AG10803 (cell line): ENCODE measurements at places on chromosomes 7 and 10.
A peak's percentile ranks its signal among the peaks of the same experiment; 100 is the strongest.

GRCh38 chr7:29915481-29916215 lies 74.0 kb downstream of the SCRN1 start:
- peak; percentile 21 for DNase-seq

GRCh38 chr7:22351878-22352277 lies 5.1 kb downstream of the RAPGEF5 start:
- peak; percentile 31 for DNase-seq

- DNase-seq = peak; percentile 39
Observed at GRCh38 chr10:116210588-116211346, 62.2 kb downstream of the GFRA1 start.

DNA sequence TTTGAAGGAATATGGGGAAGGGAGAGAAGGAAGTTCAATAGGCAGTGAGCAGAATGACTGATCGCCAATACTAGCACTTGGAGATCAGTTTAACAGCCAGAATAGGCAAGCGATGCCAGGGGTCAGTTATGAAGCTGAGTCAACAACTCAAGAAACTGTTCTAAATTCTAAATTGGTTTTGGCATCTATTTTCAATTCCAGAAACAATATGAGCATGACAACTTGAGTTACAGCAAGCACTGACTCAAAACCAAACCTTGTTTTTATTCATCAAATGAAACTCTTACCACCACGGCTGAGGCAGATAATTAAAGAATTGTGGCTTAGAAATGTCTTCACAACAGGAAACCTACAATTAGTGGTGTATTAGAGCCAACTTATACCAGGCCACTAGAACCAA lies 180.5 kb upstream of the ASAH2 start:
- DNase-seq = peak; percentile 87

GRCh38 chr7:37684927-37685326 lies 1.4 kb downstream of the GPR141 start:
- DNase-seq = no peak

DNA sequence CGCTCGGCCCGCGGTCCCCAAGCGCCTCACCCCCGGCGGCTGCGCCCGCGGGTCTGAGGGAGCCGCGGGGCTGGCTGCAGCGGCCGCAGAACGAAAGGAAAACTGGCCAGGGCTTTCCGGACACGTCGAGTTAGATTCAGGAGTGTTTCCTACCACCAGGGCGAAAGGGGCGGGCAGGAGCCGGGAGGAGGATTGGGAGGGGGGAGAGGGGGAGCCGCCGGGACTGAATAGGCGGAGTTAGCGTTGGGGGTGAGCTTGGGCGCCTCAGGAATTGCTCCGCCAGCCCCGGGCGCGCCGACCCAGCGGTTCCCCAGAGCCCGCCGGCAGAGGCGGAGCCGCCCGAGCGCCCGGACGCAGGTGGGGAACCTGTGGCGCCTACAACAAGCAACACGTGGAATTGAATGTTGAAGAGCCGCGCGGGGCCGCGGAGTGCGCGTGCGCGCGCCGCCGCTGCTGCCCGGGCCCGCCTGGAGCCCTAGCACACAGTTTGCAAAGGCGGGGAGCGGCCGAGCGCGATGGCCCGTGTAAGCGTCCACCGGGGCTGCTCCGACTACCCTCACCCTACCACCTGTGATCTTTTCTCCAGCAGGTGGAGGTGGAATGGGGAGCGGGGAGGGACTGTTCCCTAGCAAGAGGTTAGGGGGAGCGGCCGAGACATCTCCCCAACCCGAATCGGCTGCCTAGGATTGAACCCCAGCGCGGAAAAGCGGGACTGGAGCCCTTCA lies at the start of gene CADPS2:
CADPS2 (minus strand) TSS at position 104 of the 725 bp plus-strand sequence. CDS start 123 bp downstream, outside the sequence.
- DNase-seq = peak; percentile 70

GRCh38 chr7:117654780-117655179 lies 175.0 kb downstream of the CFTR start:
- DNase-seq = no peak

DNA sequence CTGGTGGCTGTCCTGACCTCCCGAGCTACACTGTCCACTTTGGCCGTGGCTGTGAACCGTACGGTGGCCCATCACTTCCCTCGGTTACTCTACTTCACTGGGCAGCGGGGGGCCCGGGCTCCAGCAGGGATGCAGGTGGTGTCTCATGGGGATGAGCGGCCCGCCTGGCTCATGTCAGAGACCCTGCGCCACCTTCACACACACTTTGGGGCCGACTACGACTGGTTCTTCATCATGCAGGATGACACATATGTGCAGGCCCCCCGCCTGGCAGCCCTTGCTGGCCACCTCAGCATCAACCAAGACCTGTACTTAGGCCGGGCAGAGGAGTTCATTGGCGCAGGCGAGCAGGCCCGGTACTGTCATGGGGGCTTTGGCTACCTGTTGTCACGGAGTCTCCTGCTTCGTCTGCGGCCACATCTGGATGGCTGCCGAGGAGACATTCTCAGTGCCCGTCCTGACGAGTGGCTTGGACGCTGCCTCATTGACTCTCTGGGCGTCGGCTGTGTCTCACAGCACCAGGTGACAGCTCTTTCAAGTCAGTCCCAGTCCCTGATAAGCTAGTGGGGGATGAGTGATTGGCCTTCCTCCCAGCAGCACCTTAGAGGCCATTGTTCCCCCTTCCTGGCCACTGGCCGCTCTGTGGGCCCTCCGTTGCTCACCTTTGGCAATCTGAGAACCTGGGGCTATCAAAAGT lies 3.0 kb downstream of the CHPF2 start:
- no peak for DNase-seq

GRCh38 chr10:96512524-96513304 lies 1.0 kb downstream of the TLL2 start:
- DNase-seq = peak; percentile 34
